ENCODE measurements at places on chromosomes 2 and 18. TPM values are rescaled to one million over a fixed set of nuclear protein-coding genes. Genes with fewer than 3 reads are reported as not detected.

IFIH1 gene
- total RNA-seq, result 4.0 TPM

TMEM150A gene
- 9.6 TPM for total RNA-seq

CNTNAP5 gene
- total RNA-seq, result not detected

MAP2 gene
- 0.78 TPM for total RNA-seq

COBLL1 gene
- total RNA-seq, result 4.0 TPM

G6PC2 gene
- not detected for total RNA-seq

GPC1 gene
- 88.9 TPM for total RNA-seq

RTP5 gene
- not detected for total RNA-seq

MATN3 gene
- 0.73 TPM for total RNA-seq

UGT1A3 gene
- total RNA-seq, result not detected

PROC gene
- total RNA-seq, result not detected

CHN1 gene
- 28.3 TPM for total RNA-seq

SYT4 gene
- total RNA-seq, result not detected

RGPD4 gene
- total RNA-seq, result not detected

SCTR gene
- not detected for total RNA-seq

C2orf72 gene
- total RNA-seq, result 0.20 TPM

ASNSD1 gene
- total RNA-seq, result 57.3 TPM

WNT6 gene
- total RNA-seq, result not detected

LIPG gene
- total RNA-seq, result 4.5 TPM
